ENCODE measurements at places on chromosomes 16 and 17.
A peak's percentile ranks its signal among the peaks of the same experiment; 100 is the strongest.

DNA sequence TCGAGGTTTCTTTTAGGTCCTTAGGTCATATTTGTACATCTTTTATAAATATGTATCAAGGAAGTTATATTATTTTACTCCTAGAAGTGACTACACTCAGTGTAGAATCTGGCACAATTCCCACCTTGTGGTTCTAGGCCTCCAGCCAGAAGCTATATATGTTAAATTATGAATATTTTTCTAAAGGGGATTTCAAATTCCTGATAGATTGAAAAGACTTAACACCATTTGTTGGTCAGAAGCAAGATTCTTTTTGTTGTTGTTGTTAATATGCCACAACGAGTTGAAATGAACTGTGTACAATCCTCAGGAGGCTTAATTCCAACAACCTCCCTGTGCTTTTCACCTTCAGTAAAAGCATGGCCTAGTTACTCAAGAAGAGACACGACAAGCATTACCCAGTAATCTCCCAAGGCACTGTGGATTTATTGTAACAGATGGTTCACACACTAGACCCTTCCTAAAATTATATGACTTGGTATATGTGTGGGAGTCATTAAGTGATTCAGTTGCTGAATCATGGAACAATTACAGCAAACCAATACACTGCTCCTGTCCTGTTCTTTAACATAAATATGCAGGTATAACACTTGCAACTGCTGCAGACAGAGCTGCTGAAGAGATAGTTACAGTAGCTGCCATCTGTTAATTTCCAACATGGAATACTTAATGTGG is 964.4 kb upstream of the GOT2 start:
- no peak for DNase-seq
- no peaks in the 10 kb centered on the region for H3K36me3 ChIP-seq

DNA sequence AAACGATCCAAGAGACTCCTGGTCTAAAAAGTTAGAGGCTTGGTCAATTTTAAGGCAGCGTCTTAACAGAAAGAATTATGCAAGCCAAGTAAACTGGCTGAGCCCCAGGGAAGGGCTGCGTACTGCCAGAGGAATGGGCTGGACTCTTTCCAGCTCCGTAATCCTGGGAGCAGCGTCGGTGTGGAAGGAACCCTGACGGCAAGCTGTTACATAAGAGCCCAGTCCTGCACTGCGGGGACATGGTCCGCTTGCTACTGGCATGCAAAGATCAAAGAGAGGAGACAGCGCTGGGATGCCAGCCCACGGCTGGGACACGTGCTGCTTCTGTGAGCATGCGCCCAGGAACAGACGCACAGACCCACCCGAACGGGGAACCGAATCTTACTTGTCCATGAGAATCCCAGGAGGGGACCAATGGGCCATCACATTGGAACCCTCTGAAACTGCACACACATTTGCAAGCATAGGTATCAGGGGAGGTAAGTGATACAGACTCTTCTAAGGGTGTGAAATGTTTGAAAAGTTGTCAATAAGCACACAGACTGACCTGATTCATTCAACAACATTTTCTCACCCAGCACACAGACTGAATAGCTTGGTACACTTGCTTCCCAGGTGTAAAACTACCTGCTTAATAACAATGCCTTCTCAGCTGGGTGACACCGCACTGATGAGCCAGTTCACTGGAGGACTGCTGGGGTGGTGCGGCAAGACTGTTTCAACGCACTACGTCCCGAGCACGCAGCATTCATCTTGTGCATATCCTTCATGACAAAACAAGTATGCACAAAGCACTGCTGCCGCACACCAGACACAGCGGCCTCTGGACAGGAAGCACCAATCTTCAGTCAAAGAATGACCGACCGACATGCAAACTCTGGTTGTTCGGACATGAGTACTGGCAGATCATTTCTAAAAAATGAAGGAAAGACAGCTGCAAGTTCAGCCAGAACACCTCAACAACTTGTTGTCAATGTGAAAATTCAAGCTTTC is 94.9 kb downstream of the ANKRD11 start:
- H3K36me3 ChIP-seq = no peaks in the 10 kb centered on the region
- peaks cover 10% of the 10 kb centered on the region for H3K4me1 ChIP-seq
- no peak overlapping the region for H3K27ac ChIP-seq
- H3K27me3 ChIP-seq = no peaks in the 10 kb centered on the region

DNA sequence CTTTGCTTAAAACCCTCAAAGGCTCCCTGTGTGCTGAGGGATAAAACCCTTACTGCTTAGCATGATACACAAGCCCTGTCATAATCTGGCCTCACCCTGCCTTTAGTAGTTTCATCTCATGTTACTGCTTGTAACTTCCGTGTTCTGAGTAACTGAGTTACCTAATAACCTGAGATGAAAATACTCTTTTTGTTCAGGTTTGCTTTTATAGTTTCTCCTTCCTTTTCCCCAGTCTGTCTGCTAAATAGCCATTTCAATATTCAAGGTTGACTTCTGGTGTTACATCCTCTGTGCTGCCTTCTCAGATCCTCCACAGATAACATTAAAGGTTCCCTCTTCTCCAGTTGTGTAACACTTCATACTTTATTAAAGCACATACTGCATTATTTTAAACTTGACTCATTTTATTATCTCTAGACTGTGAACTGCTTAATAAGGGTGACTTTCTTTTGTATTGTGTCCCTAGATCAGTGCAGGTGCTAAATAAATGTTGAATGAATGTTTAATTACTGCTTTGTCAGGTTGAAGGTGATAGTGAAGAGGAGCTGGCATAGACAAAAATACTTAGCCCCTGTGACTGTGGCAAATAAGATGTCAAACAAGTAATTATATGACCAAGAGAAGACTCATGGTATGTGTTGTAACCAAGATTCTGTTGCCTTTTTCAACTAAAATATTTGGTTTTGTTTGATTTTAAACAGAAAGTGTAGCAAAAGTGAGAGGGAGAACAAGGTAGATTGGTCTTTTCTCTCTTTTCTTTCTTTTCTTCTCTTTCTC is 47.8 kb downstream of the NFAT5 start:
- H3K4me3 ChIP-seq = no peak overlapping the region
- H3K27ac ChIP-seq = no peak overlapping the region
- DNase-seq = no peak
- H3K36me3 ChIP-seq = no peaks in the 10 kb centered on the region
- H3K4me1 ChIP-seq = 0 out of 2 replicates have a peak, but pooled peaks cover 1% of the 10 kb centered on the region

GRCh38 chr17:77460514-77461046 is 319.8 kb downstream of the SEC14L1 start:
- no peak for DNase-seq
- H3K27ac ChIP-seq = no peak overlapping the region
- peaks cover 9% of the 10 kb centered on the region for H3K4me1 ChIP-seq
- no peak overlapping the region for H3K4me3 ChIP-seq

DNA sequence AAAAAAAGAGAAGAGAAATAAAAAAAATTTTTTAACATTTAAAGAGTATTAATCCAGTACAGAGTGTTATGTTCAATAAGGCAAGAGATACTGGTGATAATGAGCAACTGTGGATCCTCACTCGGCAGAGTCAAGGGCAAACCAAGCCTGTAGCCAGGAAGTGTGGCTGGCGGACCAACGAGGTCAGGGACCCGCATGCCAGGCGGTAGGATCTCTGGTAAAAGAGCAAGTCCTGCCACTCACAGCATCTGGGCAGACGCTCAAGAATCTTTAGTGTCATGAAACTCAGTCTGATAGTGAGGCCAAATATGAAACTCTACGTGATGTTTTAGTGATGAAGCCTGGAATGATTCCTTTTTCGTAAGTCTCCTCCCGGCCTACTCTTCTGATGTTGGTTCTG is 8.3 kb upstream of the GEMIN4 start:
- H3K27ac ChIP-seq = no peak overlapping the region
- peaks cover 11% of the 10 kb centered on the region for H3K36me3 ChIP-seq
- H3K27me3 ChIP-seq = no peaks in the 10 kb centered on the region
- no peak for DNase-seq
- no peak overlapping the region for H3K4me3 ChIP-seq

DNA sequence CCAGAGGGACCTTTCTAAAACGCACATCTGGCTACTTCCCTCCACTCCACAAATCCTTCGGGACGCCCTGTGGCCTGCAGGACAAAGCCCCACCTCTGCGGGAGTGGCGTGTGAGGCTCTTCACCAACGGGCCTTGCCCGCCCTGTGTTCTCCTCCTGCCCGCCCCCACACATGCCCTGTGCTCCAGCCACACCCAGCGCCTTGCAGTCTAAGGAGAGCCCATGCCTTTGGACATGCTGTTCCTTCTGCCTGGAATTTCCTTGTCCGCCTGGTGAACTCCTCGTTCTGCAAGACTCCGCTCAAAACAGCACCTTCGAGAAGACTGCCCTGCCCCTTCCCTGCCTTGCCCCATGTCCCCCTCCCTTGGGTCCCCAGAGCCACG is 7.4 kb downstream of the ELOB start:
- H3K27me3 ChIP-seq = no peaks in the 10 kb centered on the region
- no peak overlapping the region for H3K27ac ChIP-seq
- DNase-seq = no peak

DNA sequence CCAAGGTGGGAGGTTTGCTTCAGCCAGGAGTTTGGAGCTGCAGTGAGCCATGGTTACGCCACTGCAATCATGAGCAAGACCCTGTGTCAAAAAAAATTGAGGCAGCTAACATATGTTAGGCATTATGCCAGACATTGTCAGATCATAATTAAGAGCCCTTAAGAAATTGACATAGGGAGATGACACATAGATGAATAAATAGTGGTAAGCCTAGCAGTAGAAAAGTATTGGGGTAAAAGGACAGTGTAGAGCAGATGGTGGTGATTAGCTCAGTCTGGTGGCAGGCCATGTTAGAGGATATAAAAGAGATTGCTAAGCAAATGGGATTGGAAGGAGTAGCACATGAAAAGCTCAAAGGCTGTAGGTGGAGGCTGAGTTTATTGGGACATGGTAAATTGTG is 22.6 kb downstream of the SRCAP start:
- H3K4me3 ChIP-seq = no peak overlapping the region
- H3K36me3 ChIP-seq = peaks cover 55% of the 10 kb centered on the region
- no peak for DNase-seq
- no peak overlapping the region for H3K27ac ChIP-seq
- H3K27me3 ChIP-seq = no peaks in the 10 kb centered on the region

DNA sequence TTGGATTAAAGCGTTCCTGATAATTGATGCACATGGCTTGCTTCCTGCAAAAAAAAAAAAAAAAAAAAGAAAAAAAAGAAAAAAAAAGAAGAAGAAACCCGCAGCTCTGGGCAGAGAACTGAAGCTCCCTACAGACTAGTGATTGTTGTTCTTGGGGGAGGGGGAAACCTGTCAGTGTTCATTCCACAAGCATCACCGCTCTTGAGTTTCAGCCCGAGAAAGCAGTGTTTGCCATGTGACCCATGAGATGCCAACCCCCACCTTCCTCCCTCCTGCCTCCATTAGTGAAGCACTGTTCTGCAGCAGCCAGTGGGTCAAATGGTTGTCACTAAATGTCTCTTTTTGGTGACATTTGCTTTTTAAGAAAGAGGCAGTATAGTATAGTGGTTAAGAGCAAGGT is 1.7 kb downstream of the USP43 start:
- no peaks in the 10 kb centered on the region for H3K36me3 ChIP-seq
- peaks cover 5% of the 10 kb centered on the region for H3K4me1 ChIP-seq
- H3K4me3 ChIP-seq = no peak overlapping the region
- 0 out of 2 replicates have a peak, but pooled peaks cover 2% of the 10 kb centered on the region for H3K27me3 ChIP-seq
- H3K27ac ChIP-seq = no peak overlapping the region
- DNase-seq = no peak

- H3K4me1 ChIP-seq = no peaks in the 10 kb centered on the region
- no peak for DNase-seq
- no peak overlapping the region for H3K4me3 ChIP-seq
- H3K27ac ChIP-seq = no peak overlapping the region
- H3K27me3 ChIP-seq = no peaks in the 10 kb centered on the region
These were observed 770.1 kb downstream of the KCNJ18 start for GRCh38 chr17:22462461-22462860.

DNA sequence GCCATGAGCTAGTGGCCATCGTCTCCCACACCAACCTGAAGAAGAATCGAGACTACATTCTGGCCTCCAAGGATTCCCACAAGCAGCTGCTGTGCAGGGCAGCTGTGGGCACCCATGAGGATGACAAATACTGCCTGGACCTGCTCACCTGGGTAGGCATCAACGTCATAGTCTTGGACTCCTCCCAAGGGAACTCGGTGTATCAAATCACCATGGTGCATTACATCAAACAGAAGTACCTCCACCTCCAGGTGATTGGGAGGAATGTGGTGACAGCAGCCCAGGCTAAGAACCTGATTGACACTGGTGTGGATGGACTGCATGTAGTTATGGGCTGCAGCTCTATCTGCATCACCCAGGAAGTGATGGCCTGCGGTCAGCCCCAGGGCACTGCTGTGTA is 70.2 kb downstream of the GRIN2A start:
- no peak for DNase-seq
- H3K4me1 ChIP-seq = no peaks in the 10 kb centered on the region
- no peaks in the 10 kb centered on the region for H3K36me3 ChIP-seq
- H3K27ac ChIP-seq = no peak overlapping the region
- H3K4me3 ChIP-seq = no peak overlapping the region

DNA sequence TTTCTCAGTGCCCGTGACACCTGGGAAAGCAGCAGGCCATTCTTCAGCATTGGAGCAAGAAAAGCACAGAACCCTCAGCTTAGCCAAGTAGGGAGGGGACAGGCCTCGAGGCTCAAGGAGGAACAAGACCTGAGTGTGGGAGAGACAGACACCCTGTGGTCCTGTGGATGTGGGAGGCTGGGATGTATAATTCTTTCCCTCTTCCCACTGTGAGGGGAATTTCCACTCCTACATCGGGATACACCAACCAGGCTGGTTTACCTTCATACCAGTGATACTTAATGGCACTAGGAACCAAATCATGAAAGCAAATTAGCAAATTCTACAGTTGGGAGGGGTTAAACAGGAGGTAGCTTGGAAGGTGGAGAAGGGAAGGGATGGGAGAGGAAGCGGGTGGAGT is 41.7 kb downstream of the LYRM1 start:
- H3K27me3 ChIP-seq = no peaks in the 10 kb centered on the region
- H3K36me3 ChIP-seq = no peaks in the 10 kb centered on the region
- no peak overlapping the region for H3K4me3 ChIP-seq
- H3K27ac ChIP-seq = no peak overlapping the region
- no peaks in the 10 kb centered on the region for H3K4me1 ChIP-seq
- DNase-seq = no peak

GRCh38 chr16:10770907-10771306 is 27.3 kb downstream of the NUBP1 start:
- no peak overlapping the region for H3K27ac ChIP-seq
- H3K4me3 ChIP-seq = no peak overlapping the region
- DNase-seq = no peak
- no peaks in the 10 kb centered on the region for H3K36me3 ChIP-seq
- no peaks in the 10 kb centered on the region for H3K4me1 ChIP-seq
- no peaks in the 10 kb centered on the region for H3K27me3 ChIP-seq

GRCh38 chr17:74356646-74357465 is 4.8 kb downstream of the BTBD17 start:
- H3K27me3 ChIP-seq = peaks cover 49% of the 10 kb centered on the region
- peak overlapping the region; percentile 33 for H3K4me3 ChIP-seq

GRCh38 chr17:4206962-4207361 is 56.8 kb downstream of the ANKFY1 start:
- no peak overlapping the region for H3K27ac ChIP-seq
- no peak for DNase-seq
- no peak overlapping the region for H3K4me3 ChIP-seq
- H3K36me3 ChIP-seq = peaks cover 7% of the 10 kb centered on the region

GRCh38 chr16:83136419-83136818 is 509.6 kb downstream of the CDH13 start:
- no peaks in the 10 kb centered on the region for H3K27me3 ChIP-seq
- no peak for DNase-seq
- no peak overlapping the region for H3K4me3 ChIP-seq
- no peak overlapping the region for H3K27ac ChIP-seq

All from iPS DF 6.9 (cell line).